SK-N-DZ (cell line): ENCODE measurements at places on chromosomes 16 and 17.

GRCh38 chr17:45403906-45404490 is 28.7 kb downstream of the ARHGAP27 start:
- DNase-seq: no peak

GRCh38 chr16:85390511-85391174 is 222.5 kb upstream of the GSE1 start:
- no peak for DNase-seq

- DNase-seq: no peak
Observed at GRCh38 chr17:66684261-66684660, 150.7 kb upstream of the CACNG5 start.

- no peak for DNase-seq
Observed at GRCh38 chr17:28118362-28118761, 75.9 kb downstream of the NLK start.

- no peak for DNase-seq
Observed at GRCh38 chr17:73547790-73548189, 96.5 kb downstream of the SDK2 start.

GRCh38 chr16:83145297-83145696 is 518.5 kb downstream of the CDH13 start:
- no peak for DNase-seq
